Left lobe of liver (tissue), 2 donors: ENCODE measurements at places on chromosomes 16 and 17.
A peak's percentile ranks its signal among the peaks of the same experiment; 100 is the strongest.

DNA sequence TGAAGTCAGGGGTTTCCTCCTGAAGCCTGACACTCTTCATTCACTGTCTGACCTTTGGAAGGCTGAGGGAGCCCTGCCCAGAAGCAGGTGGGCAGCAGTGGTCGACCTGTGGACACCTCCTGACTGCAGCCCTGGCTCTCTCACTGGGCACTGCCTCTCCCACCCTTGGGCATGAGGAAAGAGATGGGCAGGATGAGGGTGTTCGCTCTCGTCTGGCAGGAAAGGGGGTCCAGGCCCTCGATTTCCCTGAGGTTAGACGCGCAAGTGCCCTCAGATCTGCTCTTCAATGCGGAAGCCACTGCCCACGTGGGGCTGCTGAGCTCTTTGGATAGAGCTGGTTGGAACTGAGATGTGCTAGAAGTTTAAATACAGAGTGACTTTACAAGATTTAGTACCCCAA lies 171.9 kb downstream of the AHSP start:
- DNase-seq, result no peak

DNA sequence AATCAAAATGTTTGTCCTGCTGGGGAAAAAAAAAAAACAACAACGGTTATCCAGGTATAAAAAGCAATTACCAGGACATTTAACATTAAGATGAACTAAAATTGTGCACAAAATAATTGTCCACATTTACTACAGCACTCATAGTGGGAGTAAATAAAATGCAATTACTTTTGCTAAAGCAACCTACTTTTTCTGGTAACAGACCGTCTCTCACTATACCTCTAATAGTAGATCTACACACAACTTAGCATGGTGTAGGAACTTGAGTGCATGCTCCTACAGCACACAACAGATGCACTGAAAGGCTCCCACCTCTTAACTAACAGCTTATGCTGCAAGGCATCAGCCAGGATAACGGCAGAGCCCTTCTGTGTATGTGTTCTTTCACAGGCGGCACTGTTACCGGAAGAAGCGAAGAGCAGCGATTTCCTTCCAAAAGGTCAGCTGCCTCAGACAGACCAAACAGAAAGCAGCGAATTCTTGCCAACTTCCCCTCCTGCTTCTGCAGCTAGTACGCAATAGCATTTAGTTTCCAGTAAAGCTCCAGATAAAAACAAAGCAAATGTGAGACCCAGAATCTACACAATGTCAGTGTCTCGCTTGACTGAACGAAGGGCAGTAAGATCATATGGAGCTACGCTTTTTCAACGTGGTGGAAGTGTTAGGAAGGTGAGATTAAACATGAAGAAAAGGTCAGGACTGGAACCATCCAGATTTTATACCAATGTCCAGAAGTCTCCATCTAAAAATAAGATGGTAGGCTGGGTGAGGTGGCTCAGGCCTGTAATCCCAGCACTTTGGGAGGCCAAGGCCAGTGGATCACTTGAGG lies 27.6 kb downstream of the STAT5B start:
- peak; percentile 88 for DNase-seq

DNA sequence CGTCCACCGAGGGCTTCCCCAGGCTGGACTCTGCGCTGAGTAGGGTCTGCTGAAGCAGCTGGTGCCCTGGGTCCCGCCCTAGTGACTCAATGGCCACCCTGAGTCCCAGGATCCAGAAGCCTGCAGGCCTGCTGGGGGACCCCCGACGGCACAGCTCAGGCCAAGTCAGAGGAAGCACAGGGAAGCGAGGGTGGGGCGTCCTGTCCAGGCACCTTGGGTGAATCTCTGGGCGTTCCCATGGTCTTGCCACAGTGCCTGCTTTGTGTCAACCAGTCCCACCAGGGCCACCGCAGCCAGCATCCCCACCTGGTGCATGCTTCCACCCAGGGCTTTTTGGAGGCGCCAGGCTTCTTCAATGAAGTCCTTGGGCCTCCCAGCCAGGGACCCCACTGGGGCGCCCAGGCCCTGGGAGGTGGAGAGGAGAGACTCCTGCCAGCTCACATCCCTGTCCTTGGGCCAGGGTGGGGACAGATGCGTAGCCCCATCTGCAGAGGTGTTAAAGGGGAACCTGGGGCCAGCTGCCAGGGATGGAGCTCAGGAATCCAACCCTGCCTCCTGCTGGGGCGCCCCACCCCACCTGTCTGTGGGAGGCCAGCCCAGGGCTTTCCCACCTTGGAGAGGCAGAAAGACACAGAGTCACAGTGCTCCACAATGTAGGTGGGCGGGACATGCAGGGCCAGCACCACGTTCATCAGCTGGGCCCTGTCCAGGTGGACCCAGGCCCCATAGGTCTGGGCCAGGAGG lies 17.8 kb downstream of the TMEM235 start:
- DNase-seq, result no peak

- DNase-seq, result no peak
These were observed 69.6 kb downstream of the RBFOX3 start for GRCh38 chr17:79541056-79541850.

DNA sequence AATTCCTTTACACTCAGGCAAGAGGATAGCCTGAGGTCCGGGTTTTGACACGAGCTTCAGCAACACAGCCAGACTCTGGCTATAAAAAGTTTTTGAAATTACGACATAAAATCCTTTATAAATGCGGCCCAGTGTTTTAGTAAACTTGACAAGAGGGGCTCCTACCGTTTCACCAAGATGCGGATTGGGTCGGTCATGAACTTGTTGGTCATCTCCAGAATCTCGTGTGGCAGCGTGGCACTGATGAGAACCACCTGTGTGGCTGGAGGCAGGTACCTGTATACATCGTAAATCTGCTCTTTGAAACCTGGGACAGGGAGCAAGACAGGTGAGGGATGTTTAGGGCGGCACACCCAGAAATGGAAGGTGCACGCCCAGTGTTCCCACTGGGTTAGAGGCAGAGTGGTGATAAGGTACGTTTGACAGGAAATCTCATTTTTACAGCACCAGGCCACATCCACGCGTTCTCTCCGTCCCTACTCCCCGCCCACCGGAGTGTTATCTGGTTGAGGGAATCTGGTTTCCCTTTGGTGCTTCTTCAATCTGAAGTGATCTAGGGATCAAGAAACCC lies 8.0 kb downstream of the EIF4A3 start:
- DNase-seq, result no peak

GRCh38 chr16:54503011-54503855 lies 216.6 kb upstream of the IRX3 start:
- no peak for DNase-seq

DNA sequence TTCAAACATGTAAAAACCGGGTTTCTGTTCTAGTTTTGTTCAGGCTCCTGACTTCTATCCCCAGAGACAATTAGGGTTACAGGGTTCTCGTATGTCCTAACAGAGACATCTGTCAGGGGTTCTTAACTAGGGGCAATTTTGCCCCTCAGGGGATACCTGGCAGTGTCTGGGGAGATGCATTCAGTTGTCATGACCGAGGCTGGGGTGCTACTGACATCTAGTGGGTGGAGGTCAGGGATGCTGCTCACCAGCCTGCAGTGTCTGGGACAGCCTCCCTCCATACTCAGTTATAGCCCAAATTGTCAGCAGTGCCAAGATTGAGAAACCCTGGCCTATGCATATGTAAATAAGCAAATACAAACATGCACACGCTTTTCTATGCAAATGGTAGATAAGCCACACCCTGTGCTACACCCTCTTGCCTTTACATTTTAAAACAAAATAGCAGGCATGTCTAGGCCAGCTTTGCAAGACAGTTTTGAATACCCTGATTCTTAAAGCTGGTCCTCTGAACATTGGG lies 37.4 kb downstream of the CLEC16A start:
- DNase-seq, result no peak

GRCh38 chr17:21012736-21013135 lies 30.1 kb downstream of the USP22 start:
- no peak for DNase-seq

GRCh38 chr16:3112881-3113574 lies 642 bp downstream of the ZNF205 start:
- DNase-seq, result no peak

DNA sequence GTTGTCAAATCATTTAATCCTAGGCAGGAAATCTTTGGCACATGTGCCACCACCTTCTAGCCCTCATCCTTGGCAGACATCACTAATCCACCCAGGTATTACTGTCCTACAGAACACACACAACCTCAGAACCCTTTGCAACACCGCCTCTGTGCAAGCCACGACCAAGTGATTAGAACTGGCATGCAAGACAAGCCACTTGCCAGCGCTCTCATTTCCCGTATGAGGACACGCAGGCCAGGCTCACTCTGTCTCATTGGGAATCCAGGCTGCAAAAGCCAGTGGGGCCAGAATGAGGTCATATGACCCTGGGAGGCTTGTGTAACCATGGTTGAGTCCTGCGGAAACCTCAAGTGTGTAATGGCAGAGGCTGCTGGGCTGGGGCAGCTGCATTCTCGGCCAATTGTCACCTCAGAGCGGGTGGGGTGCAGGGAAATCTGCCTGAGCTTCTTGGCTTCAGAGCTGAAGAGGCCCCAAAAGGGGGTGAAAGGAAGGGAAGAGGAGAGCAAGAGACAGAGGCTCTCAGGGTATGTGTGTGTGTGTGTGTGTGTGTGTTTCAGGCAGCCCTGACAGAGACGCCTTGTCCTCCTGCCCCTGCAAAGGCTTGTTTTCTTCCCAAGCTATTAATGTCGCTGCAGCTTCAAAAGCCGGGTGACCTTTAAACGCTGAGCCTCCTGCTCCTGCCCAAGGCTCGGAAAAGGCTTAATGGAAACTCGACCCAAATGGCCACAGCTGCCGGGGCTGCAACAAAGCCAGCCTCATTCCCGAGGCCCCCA lies 43.2 kb upstream of the MRPS23 start:
- DNase-seq, result peak; percentile 91

DNA sequence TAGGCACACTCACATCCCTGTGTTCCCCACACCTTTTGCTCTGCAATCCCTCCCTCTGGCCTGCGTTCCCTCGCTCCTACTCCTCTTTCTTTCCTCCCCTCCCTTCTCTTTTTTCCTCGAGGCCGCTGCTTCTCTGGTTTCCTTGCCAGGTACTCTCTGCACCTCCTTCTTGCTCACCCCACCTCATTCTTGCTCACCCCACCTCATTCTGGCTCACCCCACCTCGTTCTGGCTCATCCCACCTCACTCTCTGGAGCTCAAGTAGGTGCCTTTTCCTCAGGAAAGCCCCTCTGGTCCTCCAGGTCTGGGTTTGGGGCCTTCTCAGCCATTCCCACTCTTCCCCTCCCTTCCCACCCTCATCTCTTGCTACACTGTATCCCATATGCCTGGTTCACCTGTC lies 103.5 kb downstream of the PLCG2 start:
- DNase-seq, result no peak

DNA sequence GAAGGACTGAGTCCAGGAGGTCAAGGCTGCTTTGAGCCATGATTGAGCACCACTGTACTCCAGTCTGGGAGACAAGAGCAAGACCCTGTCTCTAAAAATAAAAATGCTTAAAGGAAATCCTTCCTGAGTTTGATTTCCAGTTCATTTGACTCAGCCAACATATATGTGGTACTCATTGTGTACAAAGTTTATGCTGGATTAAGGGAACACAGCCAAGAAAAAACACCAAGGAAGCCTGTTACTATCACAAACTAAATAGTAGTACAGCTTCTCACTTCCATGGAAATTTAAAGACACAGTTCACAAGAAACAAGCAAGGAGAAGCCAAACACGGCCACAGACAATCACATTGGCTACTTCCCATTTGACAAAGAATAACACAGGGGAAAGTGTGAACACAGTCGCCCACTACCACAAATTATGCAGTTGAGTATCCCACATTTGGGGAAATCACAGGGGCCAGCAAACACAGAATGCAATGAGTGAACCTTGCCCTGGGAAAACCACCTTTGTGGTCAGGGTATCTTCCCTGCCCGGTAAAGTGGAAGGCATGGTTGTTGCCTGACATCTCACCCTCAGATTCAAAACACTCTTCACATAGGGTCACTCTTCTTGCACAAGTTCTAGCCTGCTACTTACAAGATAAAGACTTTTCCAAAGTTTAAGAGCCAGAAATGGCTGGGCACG lies 14.5 kb downstream of the TEX14 start:
- DNase-seq, result no peak

- DNase-seq, result no peak
These were observed 1.5 kb downstream of the LIMD2 start for GRCh38 chr17:63698381-63698885.
